ENCODE measurements at places on chromosomes 11 and 22.

GRCh38 chr22:47452184-47452583 lies 689.7 kb downstream of the TBC1D22A start:
- DNase-seq: no peak

DNA sequence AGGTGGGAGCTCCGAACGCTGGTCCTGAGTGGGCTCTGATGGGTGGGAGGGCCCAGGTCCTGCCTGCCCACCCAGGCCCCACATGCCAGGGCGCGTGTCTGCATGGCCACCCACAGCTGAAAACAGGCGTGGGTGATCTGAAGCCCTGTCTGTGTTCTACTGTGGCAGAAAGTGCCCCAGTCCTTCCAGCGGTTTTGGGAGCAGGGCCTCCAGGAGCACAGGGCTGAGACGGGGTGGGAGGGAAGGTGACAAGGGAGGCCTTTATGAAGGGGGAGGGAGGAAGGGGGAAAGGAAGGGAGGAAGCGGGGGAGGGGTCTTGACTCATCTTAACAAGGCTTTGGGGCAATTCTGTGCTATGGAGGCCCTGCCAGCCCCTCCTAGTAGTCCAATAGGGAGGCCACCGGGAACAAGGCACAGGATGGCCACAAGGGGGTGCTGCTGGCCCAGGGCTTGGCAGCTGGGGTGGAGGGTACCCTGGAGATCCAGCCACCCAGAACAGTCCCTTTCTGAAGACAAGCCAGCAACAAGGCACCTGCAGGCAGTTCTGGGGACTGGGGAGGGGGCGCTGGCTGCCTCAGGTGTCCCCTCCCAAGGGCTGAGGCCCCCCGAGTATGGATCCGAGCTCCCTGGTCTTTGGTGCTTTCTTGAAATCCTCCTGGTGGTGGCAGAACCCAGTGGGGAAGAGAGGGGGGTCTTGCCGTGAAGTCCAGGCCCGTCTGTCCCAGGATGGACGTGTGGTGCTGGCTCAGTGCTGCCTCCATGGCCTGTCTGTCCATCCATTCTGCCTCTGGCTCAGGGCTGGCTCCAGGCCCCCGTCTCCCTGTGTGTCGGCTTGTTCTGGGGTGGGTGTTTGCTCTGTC lies 6.3 kb upstream of the FADS3 start:
- DNase-seq: peak; percentile 56

GRCh38 chr11:71373791-71374454 lies 74.3 kb downstream of the DHCR7 start:
- no peak for DNase-seq

DNA sequence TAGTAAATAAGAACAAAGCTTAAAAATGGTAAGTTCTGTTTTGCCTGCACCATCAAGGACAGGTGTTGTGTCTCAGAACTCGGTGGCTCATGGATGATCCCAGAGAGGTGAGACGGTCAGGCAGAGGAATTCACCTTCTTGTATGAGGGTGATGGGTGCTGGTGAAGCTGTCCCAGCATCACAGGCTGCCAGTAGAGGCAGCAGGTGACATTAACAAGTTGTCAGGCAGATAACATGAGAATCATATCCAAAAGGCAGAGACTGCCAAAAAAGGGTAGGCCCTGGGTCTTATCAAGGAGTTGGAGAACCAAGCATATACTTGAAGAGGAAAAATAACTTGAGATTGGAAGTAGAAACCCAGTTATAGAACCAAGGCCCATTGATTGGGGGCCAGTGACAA lies 437.8 kb downstream of the DYNC2H1 start:
- no peak for DNase-seq

DNA sequence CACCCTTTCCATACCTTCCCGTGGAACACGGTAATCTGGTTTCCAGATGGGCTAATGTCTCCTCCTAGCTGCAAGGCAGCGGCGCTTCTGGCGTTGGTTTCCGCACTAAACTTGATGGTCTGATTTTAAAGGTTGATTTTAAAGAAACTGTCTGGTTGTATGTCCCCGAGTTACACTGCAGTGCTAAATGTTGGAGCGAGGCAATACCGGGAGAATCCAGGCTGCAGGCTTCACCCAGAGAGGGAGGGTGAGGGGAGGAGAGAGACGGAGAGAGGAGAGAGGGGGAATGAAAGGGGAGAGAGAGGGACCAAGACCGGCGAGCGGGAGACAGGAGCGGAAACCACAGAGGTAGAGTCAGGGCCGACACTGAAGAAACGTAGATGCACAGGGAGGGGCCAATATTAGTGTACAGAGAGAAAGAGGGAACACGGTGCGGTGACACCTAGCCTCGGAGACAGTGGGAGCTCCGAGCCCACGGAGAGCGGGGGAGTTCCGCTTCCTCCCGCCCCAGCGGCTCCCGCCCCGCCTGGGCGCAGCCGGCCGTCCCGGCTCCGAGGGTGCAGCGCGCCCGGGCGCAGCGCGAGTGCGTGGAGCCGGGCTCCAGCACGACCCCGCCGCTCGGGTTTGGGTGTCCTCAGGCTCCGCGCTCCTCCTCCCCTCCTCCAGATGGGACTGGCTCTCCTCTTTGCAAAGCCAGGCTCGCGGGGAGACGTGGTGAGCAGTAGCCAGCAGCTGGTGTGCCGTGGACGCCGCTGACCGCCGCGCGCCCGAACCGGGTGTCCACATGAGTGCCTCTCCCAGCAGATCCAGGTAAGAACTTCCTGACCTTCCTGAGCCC lies 71.9 kb upstream of the GRAMD1B start:
- DNase-seq: no peak

GRCh38 chr22:49303781-49304461 lies 523.8 kb downstream of the BRD1 start:
- DNase-seq: no peak

- no peak for DNase-seq
Measured at GRCh38 chr11:114172871-114173444, 113.4 kb downstream of the ZBTB16 start.

GRCh38 chr11:117833401-117833891 lies 8.9 kb upstream of the FXYD2 start:
- no peak for DNase-seq

GRCh38 chr22:30413001-30413400 lies 12.6 kb upstream of the MTFP1 start:
- DNase-seq: no peak

DNA sequence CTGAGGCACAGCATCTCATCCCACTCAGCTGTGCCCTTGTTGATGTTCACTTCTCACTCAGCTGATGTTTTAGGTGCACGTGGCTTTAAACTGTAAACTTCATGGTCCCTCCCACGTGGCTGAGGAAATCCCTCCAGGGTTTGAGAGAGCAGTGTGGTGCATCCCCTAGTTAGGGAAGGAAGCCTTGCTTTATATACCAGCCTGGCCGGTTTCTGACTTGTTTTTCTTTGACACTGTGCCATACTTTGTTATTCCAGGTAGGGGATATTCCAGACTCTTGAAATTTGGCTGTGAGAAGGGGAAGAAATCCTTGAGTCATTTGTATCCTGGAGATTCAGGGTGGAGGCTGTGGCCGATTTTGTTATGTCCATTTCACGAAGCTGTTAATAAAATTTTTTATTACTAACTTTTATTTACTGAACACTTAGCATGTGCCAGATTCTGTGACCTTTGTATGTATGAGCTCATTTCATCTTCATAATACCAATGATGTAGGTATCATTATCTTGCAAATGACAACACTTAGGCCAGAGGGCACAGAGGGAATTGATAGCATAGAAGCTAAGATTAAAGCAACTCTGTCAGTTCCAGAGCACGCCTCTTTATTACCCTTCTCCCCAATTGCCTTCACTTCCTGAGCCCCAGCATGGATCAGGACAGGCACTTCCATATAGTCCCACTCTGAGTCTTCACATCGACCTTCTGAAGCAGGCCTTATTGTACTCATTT lies 116.6 kb downstream of the NAV2 start:
- DNase-seq: no peak

DNA sequence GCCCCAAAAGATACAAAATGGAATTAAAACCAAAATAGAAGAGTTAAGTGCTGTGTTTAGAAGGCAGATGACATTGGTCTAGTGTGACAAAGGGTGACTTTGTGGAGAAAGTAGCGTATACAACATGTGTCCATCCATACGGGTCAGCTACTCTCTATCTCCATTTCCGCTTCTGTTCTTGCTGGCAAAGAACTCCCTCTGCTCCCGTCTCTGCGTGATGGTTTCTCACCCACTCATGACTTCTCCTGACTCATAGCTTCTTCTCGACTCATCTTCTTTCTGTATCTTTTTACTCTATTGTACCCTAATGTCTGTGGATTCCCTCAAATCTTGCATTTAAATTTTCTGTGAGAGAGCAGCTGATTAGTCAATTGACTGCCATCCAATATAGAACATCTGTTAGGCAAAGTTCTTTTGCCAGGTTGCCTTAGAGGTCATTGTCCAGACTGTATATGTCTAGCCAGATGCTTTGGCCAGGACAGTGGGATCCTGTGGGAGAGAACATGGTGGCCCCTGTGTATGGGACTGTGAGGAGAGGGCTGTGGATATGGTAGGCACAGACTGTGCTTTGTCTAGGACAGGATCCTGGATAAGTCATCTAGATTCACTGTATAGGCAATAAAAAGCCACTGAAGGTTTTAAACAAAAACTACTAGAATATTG lies 28.4 kb downstream of the MMP13 start:
- DNase-seq: no peak

GRCh38 chr11:8757533-8757932 lies 74.9 kb downstream of the RPL27A start:
- no peak for DNase-seq

DNA sequence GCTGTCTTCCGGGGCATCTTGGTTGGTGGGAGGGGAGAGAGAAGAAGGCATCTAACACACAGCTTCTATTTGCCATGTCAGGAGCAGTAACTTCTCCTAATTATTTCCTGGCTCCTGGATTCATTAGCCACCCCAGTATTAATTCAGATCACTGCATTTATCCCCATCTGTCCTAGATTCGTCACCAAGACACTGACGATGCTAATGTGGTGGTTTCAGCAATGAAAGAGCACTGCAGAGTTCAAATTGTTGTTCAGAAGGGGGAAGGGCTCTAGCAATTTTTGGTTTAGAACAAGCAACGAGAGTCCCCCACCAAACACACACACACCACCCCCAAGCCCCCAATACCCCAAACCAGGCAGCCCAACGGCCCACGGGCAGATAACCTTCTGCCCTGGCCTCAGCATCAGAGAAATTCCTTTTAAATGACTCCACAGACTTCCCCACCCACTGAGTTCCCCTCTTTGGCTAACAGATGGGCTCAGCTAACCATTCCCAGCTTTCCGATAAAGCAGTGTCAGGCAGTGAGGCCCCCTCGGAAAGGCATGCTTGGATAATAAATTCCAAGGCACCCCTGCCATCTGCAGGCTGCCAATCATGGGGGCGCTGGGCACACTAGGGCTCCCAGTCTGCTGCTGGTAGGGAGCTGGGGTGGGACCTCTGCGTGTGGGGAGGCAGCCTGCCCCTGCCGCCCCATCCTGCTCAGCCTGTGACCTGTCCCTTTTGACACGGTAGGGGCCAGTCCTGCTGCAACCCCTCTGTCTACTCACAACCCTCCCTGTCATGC lies 453.5 kb downstream of the MIAT start:
- no peak for DNase-seq

DNA sequence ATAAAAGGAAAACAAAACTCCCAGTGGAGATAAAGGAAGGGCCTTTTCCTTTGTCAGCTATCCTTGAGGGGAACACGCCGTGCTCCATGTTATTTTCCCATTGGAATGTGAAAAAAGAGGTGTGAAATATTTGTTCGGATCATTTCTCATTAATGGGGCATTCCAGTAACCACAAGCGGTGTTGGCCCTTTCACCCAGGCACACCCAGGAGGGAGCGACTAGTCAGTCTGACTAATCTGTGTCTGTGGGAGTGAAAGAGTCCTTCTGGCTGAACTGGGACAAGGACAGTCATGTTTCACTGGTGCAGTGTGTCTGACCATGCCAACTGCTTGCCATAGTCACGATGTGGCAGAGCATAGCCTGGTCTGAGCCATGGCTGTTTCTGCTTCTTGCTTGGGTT lies 13.0 kb upstream of the MYEOV start:
- DNase-seq: no peak

DNA sequence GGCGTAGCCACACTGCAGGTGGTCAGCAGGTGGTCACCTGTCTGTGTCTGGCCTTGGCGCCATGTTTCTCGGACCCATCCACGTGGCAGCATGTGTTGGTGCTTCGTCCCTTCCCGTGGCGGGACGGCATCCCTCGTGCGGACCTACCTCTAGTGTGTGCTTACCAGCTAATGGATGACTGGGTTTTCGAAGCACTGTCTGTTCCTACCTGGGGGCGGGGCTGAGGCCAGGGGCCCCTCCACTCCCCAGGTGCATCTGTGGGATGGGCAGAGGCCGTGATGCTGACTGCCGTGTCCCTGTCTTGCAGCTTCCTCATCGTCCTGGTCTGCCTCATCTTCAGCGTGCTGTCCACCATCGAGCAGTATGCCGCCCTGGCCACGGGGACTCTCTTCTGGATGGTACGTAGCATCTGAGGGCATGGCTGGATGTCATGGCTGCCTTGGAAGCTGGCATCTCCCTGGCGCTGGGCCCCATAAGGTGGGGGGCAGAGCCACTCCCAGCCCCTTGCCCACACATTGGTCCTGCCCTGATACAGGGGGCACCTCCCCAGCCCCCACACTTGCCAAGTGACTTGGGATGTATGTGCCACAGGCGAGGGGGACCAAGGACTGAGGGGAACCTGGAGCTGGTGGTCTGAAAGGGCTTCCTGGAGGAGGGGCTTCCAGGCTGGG lies 82.9 kb downstream of the KCNQ1 start:
- DNase-seq: no peak

- no peak for DNase-seq
Measured at GRCh38 chr11:44681698-44682097, 45.1 kb upstream of the TSPAN18 start.

DNA sequence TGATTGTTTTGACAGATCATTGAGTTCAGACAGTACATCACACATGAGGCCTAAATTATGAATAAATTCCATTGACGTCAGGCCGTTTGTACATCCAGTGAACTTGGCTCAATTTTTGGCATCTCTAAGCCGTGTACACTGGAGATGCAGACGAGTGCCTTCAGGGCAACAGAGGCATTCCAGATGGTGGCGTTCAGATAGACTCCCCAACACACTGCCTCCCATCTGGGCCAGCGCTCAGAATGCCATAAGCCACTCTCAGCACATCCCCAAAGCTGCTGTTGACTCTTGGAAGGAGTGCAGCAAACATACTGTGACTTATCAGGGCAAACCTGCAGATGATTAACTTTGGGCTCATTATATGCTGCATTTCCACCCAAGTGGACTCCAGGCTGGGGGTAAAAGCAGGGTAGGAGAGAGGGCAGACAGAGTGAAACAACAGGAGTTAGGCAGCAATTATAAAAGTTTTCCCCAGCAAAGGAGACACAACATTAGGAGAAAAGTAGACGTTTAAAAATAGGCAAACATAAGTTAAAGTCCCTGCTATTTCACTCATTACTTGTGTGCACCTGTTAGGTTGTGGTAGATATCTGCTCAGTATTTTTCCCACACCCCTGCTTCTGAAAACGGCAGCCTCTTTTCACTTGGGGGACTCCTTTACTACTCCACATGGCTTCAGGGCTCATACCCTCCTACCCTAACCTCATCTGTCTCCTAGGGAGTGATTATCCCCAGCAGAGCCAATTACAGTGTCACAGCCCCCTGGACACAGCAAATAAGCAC lies 60.2 kb upstream of the PDE3B start:
- no peak for DNase-seq

- no peak for DNase-seq
Measured at GRCh38 chr22:47276450-47276820, 514.0 kb downstream of the TBC1D22A start.

Measured in effector CD8-positive, alpha-beta T cell (primary cell).